ENCODE measurements at places on chromosomes 12 and 14. TPM values are rescaled to one million over a fixed set of nuclear protein-coding genes. Genes with fewer than 3 reads are reported as not detected.

The PTCSC3 gene
- not detected for total RNA-seq

The TMCC3 gene
- 4.0 TPM for total RNA-seq

The STAC3 gene
- 5.0 TPM for total RNA-seq

The TEX52 gene
- not detected for total RNA-seq

The LRTM2 gene
- not detected for total RNA-seq

The C3AR1 gene
- not detected for total RNA-seq

The SPTB gene
- not detected for total RNA-seq

The REC8 gene
- total RNA-seq: 42.7 TPM

The PLEKHD1 gene
- 0.73 TPM for total RNA-seq

The MPHOSPH9 gene
- total RNA-seq: 69.5 TPM

DNA sequence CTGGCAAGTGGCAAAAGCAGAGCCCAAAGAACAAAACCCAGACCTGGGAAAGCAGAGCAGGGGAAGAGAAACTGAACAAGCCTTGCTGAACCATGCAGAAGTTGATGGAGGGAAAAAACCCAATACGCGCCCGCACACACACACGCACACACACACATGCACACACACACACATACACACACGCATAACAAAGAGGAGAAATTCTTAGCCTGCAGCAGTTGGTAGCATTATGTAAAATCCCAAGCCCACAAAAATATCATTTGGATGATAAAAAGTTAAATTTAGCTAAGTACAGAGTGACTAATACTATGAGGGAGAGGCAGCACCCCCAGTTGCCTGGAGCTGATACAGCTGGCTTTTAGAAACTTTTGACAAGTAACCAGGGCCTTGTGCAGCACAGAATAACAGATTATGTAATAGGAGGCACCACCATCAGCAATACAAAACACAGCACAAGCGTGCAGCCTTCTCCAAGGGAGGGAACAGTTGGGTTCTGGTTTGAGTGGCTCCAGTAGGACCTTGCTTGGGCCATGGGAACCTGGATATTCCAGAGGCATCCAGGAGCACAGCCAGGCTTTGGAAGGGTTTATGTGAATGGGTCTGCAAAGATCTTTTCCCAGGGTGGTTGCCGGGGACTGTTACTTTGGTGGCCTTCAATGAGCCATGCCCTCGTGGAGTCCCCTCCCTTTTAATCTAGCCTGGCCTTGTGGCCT lies 35.3 kb downstream of the PITPNM2 start:
- H3K36me3 ChIP-seq: no peaks in the 10 kb centered on the region
- H3K27me3 ChIP-seq: no peaks in the 10 kb centered on the region
- DNase-seq: no peak
- H3K4me1 ChIP-seq: no peaks in the 10 kb centered on the region
- no peak overlapping the region for H3K4me3 ChIP-seq

GRCh38 chr14:76837524-76837923 lies 11.3 kb downstream of the LRRC74A start:
- DNase-seq: no peak
- H3K36me3 ChIP-seq: no peaks in the 10 kb centered on the region
- no peak overlapping the region for H3K4me3 ChIP-seq
- H3K27ac ChIP-seq: no peak overlapping the region
- H3K4me1 ChIP-seq: peaks cover 19% of the 10 kb centered on the region

GRCh38 chr12:90979951-90980350 lies 24.8 kb downstream of the EPYC start:
- no peaks in the 10 kb centered on the region for H3K27me3 ChIP-seq
- H3K27ac ChIP-seq: no peak overlapping the region
- peaks cover 11% of the 10 kb centered on the region for H3K4me1 ChIP-seq
- H3K4me3 ChIP-seq: no peak overlapping the region
- no peak for DNase-seq

- H3K4me1 ChIP-seq: peaks cover 20% of the 10 kb centered on the region
- no peak overlapping the region for H3K4me3 ChIP-seq
- H3K27me3 ChIP-seq: no peaks in the 10 kb centered on the region
- DNase-seq: no peak
Measured at GRCh38 chr14:71452539-71452938, 479.7 kb upstream of the RGS6 start.

DNA sequence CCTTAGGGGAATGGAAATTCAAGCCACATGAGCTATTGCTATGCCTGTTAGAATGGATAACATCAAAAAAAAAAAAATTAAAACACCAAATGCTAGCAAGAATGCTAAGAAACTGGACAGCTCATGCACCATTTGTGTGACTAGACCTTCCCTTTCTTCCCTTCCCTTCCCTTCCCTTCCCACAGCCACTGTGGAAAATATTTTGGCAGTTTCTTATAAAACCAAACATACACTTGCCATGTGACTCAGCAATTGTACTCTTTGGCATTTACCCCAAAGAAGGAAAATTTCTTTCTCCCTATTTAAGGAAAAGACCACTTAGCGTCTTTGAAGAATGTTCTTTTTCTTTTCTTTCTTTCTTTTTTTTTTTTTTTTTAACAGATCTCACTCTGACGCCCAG lies 49.1 kb upstream of the FKBP4 start:
- H3K27me3 ChIP-seq: peaks cover 90% of the 10 kb centered on the region
- H3K4me1 ChIP-seq: no peaks in the 10 kb centered on the region
- no peak overlapping the region for H3K27ac ChIP-seq
- H3K36me3 ChIP-seq: no peaks in the 10 kb centered on the region
- DNase-seq: no peak

DNA sequence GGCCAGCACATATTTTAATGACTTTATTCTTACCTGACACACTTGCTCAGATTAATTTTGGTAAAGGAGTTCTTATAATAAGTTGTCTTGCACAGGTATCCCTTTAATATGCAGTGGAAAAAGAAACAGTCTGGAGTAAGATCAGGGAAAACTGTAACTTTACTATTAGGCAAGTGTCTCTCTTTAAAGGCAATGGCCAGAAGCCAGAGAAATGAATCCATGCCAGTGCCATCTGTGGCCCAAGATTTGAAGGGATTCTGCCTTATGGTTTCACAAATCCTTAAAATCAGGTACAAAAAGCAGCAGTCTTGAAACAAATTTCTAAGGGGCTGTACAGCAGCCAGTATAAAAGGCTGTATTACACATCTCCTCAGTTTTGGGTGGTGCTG lies 22.4 kb downstream of the NFYB start:
- DNase-seq: no peak
- H3K4me3 ChIP-seq: no peak overlapping the region
- peaks cover 8% of the 10 kb centered on the region for H3K4me1 ChIP-seq
- peak overlapping the region; percentile 56 for H3K27ac ChIP-seq
- no peaks in the 10 kb centered on the region for H3K36me3 ChIP-seq
- H3K27me3 ChIP-seq: no peaks in the 10 kb centered on the region

GRCh38 chr12:38508246-38508645 lies 191.7 kb downstream of the ALG10B start:
- DNase-seq: no peak
- no peak overlapping the region for H3K27ac ChIP-seq
- no peaks in the 10 kb centered on the region for H3K27me3 ChIP-seq
- no peak overlapping the region for H3K4me3 ChIP-seq
- H3K36me3 ChIP-seq: no peaks in the 10 kb centered on the region

GRCh38 chr12:59067083-59067482 lies 146.8 kb upstream of the LRIG3 start:
- peaks cover 24% of the 10 kb centered on the region for H3K36me3 ChIP-seq
- H3K27me3 ChIP-seq: no peaks in the 10 kb centered on the region
- peak overlapping the region; percentile 33 for H3K4me3 ChIP-seq

DNA sequence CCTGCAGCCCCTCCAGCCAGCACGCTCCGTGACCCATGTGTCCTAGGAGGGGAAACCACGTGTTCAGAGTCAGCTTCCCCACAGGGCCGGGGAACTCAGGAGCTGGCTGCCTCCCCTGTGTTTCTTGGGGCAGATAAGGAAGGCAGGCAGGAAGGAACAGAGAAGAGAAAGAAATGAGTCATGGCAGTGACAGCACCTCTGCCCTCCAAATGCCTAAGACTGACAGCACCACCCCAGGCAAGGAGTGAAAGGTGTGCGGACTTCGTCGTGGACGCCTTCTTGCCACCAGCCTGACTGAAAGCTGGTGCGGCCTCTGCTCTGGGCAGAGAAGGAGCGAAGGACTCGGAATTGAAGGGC lies 167.0 kb upstream of the FKBP4 start:
- H3K27ac ChIP-seq: no peak overlapping the region
- peaks cover 13% of the 10 kb centered on the region for H3K4me1 ChIP-seq
- peaks cover 87% of the 10 kb centered on the region for H3K27me3 ChIP-seq
- DNase-seq: no peak
- no peaks in the 10 kb centered on the region for H3K36me3 ChIP-seq

GRCh38 chr14:19920021-19920657 lies at the start of gene OR4K5:
Gene OR4K5 (plus strand): TSS chr14:19920607. CDS start chr14:19920607, 0 bp downstream.
- DNase-seq: no peak
- H3K27ac ChIP-seq: no peak within 1 kb of the TSS
- no peaks in the 10 kb centered on the region for H3K4me1 ChIP-seq

DNA sequence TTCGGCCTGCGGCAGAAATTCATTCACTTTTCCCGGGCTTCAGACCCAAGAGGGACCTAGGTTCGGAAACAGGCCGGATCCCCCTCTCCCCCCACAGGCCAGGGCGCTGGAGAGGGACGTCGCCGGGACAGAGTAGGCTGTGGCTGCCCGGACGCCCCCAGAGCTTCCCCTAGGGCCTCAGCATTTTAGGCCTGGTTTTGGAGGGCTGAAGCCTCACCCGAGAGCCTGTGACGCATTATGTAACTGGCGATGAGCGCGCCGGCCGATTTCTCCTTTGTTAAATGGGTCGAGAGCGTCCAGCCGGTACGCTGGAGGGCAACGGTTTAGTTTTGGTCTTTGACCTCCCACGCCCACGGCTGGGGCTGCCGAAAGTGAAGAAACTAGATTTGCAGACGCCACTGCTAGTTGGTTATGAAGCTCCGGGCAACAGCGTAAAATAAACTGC lies 657 bp downstream of the PEBP1 start:
- H3K4me3 ChIP-seq: peak overlapping the region; percentile 86
- peak overlapping the region; percentile 60 for H3K27ac ChIP-seq
- DNase-seq: peak; percentile 24
- H3K4me1 ChIP-seq: peaks cover 24% of the 10 kb centered on the region
- H3K27me3 ChIP-seq: no peaks in the 10 kb centered on the region

- H3K27me3 ChIP-seq: peaks cover 66% of the 10 kb centered on the region
- no peaks in the 10 kb centered on the region for H3K4me1 ChIP-seq
- no peak overlapping the region for H3K27ac ChIP-seq
- H3K4me3 ChIP-seq: no peak overlapping the region
Measured at GRCh38 chr14:92907316-92907911, 15.5 kb upstream of the CHGA start.

- no peak for DNase-seq
- H3K27ac ChIP-seq: no peak overlapping the region
- no peaks in the 10 kb centered on the region for H3K4me1 ChIP-seq
- no peaks in the 10 kb centered on the region for H3K36me3 ChIP-seq
- H3K27me3 ChIP-seq: peaks cover 26% of the 10 kb centered on the region
- H3K4me3 ChIP-seq: no peak overlapping the region
Measured at GRCh38 chr12:49885663-49886461, 17.8 kb downstream of the FAIM2 start.

- H3K36me3 ChIP-seq: peaks cover 7% of the 10 kb centered on the region
- H3K4me3 ChIP-seq: no peak overlapping the region
- no peak for DNase-seq
- H3K27me3 ChIP-seq: no peaks in the 10 kb centered on the region
Measured at GRCh38 chr12:46454981-46455380, 82.4 kb upstream of the SLC38A2 start.

- H3K36me3 ChIP-seq: peaks cover 36% of the 10 kb centered on the region
- DNase-seq: no peak
- no peak overlapping the region for H3K27ac ChIP-seq
- H3K4me3 ChIP-seq: no peak overlapping the region
- H3K4me1 ChIP-seq: peaks cover 33% of the 10 kb centered on the region
Measured at GRCh38 chr12:52260361-52261207, 13.9 kb upstream of the KRT86 start.

- peaks cover 68% of the 10 kb centered on the region for H3K4me1 ChIP-seq
- peak overlapping the region; percentile 60 for H3K27ac ChIP-seq
- no peaks in the 10 kb centered on the region for H3K27me3 ChIP-seq
- peak; percentile 43 for DNase-seq
Measured at GRCh38 chr14:69657950-69658355, 46.6 kb downstream of the SUSD6 start.

GRCh38 chr12:7008864-7009263 lies 9.4 kb downstream of the LPCAT3 start:
- H3K27me3 ChIP-seq: no peaks in the 10 kb centered on the region
- no peak for DNase-seq
- H3K4me3 ChIP-seq: no peak overlapping the region
- no peaks in the 10 kb centered on the region for H3K4me1 ChIP-seq
- peaks cover 16% of the 10 kb centered on the region for H3K36me3 ChIP-seq

DNA sequence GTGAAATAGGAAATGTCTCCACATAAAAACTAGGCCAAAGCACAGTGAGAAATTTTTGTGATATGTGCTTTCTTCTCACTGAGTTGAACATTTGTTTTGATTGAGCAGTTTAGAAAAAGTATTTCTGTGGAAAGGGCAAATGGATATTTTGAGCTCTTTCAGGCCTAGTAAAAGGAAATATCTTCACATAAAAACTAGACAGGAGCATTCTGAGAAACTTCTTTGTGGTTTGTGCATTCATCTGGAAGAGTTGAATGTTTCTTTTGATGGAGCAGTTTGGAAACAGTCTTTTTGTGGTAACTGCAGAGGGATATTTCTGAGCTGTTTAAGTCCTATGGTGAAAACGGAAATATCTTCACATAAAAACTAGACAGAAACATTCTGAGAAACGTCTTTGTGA lies 582.7 kb upstream of the ALG10B start:
- no peaks in the 10 kb centered on the region for H3K36me3 ChIP-seq
- no peaks in the 10 kb centered on the region for H3K4me1 ChIP-seq
- H3K4me3 ChIP-seq: no peak overlapping the region
- DNase-seq: no peak
- H3K27ac ChIP-seq: no peak overlapping the region

DNA sequence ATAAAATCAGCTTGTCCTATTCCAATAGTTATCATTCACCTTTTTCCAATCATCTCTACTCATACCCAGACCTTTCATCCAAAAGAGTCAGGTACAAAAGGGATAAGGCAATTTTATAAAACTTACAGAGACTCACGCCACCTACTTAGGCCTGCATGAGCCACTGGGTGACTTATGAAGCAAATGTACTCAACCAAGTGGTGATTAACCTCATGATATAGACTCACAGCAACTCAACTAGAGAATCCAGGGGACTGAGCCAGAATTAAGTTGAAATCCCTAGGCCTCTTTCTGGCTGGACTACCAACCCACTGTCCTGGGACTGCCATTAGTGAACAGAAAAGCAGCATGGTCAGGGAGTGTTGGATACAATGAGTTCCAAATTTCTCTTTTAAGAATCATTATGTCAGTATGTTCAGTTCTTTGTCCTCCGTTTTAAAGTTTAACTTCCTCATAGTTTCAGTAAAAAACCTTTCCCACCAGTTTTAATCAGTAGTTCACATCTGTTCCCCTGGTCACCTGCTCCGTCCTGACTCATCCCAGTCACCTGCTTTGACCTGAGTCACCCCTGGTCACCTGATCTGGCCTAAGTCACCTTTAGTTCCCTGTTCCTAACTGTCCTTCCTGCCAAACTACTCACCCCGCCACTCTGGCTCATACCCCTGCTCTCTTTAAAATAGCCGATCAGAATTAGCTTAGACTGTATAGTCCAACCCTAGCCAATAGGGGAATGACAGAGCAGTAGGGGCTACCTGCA lies 36.8 kb downstream of the SPTSSA start:
- H3K4me3 ChIP-seq: peak overlapping the region; percentile 12
- peak overlapping the region; percentile 89 for H3K27ac ChIP-seq
- peak; percentile 60 for DNase-seq
- no peaks in the 10 kb centered on the region for H3K27me3 ChIP-seq
- H3K4me1 ChIP-seq: peaks cover 21% of the 10 kb centered on the region

- peaks cover 8% of the 10 kb centered on the region for H3K4me1 ChIP-seq
- no peaks in the 10 kb centered on the region for H3K36me3 ChIP-seq
Measured at GRCh38 chr14:89740241-89740640, 214.3 kb downstream of the EFCAB11 start.

All from Calu3 (cell line).